ENCODE measurements at places on chromosomes 3 and 15.

- no peak for DNase-seq
Observed at GRCh38 chr3:47344971-47345370, 35.9 kb upstream of the PTPN23 start.

DNA sequence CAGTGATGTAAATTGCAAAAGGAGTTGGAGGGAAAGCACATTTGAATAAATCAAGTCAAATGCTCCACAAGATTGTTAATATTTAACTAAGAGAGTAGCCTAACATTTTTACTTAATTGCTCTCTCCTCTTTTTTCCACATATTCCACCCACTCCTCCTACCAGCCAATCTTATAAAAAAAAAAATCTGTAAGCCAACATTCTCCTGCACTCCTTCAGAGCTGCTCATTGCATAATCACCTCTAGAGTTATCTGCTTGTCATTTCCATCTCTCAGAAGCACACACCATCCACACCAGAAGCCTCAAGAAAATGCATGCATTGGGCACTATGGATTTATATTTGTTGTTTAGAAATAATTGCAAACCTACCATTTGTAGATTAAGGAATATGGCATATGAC is 64.1 kb downstream of the CADPS start:
- no peak for DNase-seq

DNA sequence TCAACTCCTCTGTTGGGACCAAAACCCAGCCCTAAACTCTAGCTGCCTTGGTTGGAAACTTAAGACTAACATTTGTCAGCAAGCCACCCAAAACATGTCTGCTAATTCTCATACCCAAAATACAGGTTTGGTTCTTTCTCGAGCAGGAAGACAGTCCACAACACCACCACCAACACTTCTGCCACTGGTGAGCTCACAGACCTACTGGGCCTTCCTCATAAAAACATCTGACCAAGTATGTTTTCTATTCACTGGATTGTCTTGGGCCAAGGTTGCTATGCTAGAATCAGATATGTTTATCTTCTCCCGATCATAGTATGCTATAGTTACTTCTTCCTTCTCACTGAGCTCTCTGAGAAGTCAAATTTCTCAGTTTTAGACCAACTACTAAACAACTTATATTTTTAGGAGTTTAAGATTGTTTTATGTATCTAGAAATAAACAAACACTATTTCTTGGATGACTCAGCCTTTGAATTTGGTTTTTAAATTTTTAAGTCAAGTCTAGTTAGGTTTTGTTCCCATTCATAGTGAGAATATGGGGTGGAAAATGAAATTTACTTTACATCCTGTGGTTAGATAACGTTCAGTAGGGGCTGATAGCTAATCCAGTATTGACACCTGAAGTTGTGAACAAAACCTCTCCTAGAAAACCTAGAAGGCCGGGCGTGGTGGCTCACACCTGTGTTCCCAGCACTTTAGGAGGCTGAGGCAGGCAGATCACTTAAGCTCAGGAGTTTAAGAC is 360.5 kb downstream of the RSL24D1 start:
- no peak for DNase-seq

DNA sequence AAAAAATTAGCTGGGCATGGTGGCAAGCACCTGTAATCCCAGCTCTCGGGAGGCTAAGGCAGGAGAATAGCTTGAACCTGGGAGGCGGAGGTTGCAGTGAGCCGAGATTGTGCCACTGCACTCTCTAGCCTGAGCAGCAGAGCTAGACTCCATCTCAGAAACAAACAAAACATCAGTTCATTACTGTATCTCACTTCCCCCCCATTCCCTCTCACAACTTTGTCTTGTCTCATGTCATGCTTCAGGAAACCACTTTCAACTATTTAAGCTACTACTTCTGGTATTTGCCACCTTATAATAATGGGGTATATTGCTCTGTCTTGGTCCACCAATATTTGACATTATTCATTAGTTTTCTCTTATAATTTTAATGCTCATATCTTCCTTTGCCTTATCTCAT is 26.2 kb downstream of the PIK3CA start:
- no peak for DNase-seq

DNA sequence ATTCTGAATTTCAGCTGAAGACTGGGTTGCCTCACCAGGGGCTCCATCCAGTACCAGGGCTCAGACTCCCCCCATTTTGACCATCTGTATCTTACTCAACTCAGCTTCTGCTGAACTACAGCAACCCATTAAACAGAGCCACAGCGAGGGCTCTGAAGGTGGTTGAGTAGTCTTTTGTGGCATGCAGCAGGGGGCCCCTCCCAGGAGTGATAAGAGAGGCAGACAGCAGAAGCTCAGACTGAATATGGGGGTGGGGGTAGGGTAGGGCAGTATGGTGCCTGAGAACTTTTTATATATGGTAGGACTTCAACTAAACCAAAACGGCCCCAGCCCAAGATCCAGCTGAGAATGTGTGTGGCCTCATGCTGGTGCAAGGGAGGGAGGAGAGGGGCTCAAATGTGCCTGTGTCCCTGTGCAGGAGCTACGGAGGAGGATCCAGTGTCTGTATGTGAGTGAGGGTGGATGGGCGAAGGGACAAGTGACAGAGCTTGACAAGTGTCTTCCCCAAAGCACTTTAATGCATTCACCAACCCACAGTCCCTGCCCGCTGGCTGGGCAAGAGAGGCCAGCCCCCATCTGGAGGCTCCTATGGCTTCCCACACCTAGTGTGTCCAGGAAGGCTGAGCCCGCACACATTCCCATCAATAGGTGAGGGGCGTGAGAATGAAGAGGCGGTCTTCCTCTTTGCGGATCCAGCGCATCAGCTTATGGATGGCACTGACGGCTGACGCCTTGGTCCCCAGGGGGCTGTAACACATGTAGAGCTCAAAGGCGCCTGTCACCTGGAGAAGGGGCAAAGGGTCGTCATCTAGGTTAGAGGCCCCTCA is 4.9 kb upstream of the MST1R start:
- DNase-seq = no peak

- DNase-seq = no peak
Observed at GRCh38 chr3:192958219-192958872, 40.7 kb upstream of the MB21D2 start.

DNA sequence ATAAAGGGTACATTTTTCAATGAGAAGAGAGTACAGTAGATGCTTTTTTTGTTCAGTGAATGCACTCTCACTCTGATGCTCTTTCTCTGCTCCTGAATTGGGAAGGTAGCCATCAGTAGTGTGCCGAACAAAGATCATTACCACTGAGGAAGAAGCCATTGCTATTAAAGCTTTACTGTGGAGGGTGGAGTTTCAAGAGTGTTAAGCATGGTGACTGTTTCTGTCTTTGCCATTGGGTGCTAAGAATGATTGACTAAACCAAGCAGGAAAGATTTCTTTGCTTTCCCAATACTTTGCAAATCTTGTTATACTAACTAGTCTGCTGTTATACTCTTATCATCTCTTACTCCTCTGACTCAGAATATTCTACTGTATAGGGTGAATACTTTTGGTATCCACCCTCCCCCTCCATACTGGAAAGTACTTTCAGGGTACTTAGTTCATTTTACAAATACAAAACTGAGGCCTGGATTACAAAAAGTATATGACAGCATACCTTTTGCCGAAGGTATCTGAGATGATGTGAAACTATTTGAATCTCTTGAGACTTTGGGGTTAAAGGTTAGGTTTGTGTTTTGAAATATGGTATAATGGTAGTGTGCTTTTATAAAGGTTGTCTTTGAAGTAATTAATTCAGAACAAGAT is 1.7 kb downstream of the RAB11A start:
- peak; percentile 19 for DNase-seq

DNA sequence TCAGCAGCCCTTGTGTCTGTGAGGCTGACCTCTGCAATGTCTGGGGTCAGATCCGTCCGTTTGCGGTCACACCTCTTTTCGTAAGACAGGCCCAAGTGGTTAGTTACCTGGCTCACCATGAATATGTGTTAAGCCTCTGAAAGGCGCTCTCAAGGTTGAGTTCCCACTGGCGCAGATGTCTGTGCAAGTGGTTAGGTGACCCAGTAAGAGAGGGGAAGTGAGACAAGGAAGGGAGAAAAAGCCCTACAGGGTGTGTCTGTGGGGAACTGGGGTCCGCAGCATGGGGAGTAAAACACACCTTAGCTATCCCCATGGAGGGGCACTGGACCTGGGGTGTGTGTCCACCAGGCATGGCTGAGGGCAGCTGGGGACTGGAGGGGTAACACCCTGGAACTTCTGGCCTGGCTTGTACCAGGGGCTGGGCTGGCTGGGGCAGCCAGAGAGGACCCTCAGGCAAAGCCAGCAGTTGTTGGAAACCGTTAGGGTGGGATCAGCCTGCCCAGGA is 391.6 kb upstream of the PROK2 start:
- DNase-seq = no peak

GRCh38 chr3:154799800-154800199 is 280.3 kb upstream of the MME start:
- no peak for DNase-seq

- no peak for DNase-seq
Observed at GRCh38 chr3:17399586-17399985, 342.8 kb downstream of the TBC1D5 start.

GRCh38 chr15:69557707-69558409 is 105.2 kb downstream of the RPLP1 start:
- DNase-seq = no peak

DNA sequence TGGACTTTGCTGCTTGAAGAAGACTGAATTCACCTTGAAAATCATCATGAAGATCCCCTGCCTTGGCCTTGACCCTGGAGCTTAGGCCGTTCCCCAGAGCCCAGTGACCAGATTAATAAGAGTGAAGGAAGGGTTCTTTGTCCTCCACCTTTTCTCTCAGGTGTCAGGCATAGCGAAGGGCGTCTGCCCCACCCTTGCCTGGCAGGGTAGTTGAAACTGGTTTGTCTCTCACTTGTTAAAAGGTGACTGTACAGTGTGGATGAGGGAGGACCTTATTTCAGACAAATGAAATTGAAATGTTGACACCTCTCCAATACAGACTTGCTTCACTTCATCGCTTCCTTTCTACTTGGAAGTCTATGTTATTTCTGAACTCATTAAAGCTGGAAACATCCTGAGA is 223.7 kb upstream of the BHLHE40 start:
- no peak for DNase-seq

DNA sequence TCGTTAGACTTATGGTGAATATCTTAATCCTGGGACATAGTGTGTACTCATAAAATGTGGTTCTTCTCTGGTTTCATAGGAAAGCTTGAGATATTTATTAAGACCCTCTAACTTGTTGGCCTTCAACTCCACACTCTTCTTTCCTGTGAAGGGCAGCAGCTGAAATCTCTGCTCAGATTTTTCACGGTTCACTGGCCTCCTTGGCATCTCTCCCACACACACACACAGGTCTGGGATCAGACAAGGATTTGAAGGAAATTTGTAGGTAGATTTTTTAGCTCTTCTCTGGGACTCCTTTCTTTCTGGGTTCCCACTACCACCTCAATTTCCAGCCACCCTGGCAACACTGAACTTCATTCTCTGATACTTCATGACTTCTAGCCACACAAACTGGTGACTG is 70.2 kb downstream of the MYRIP start:
- DNase-seq = no peak

DNA sequence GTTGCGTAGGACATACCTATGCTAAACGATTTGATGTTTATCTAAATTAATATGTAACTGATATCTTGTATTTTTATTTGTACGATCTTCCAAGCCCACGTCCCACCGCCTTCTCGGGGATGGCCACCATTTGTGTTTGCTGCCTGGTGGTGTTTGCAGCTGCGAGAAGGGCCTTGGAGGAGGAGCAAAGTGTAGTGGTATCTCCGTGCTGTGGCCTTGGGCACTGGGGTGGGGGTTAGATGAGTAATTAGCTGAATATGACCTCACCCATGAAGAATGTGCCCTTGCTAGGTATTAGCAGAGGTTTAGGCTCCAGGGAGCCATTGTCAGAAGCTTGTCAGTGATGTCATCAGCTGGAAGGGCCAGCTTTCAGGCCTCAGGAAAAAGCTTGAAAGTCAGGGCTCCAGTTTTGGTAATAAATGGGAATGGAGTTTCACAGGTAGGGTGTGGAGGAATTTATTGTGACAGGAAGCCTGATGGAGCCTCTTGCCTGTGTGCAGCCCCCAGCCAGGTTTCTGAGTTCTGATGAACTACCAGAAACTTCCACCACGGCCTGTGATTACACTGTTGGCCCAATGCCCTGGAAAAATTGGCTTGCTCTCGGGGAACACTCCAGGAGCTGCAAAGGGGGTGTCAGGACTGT is 41.0 kb downstream of the FLNB start:
- DNase-seq = no peak

- DNase-seq = no peak
Observed at GRCh38 chr15:32716915-32717425, 834 bp upstream of the GREM1 start.

DNA sequence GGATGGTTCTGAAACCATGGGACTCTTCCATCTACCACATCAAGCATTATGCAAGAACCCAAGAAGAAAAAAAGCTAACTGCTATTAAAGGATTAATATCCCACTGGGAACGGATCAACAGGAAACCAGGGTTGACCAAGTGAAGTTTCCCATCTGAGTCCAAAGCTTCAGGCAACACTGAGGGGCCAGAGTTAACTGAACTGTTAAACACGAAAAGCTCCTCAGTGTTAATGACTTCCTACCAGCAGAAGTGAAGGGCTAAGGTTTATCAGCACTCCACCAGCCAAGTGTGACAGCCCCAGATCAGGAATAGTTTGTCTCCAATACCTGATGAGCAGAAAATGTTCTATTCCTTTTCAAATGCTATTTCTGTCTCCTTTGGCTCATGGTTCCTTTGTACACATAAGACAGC is 36.7 kb downstream of the PTPN9 start:
- no peak for DNase-seq

DNA sequence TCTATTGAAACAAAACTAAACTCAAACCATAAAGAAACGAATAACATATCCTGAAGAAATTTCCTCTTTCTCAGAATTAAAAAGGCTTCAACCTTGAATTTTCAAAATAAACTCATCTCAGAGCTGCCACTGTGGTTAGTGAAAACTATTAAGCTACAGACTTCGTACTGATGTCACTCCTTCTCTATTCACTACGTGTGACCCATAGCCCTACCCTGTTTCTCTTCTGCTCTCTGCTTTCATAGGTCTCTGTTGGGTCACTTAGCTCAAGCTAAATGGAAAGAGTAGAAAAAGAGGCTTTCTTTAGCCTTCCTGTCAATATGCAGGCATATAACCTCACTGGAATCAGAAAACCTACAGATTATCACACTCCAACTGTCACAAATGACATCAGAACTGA is 126.6 kb upstream of the MME start:
- no peak for DNase-seq

- DNase-seq = no peak
Observed at GRCh38 chr3:31752305-31753049, 219.8 kb downstream of the STT3B start.

- DNase-seq = no peak
Observed at GRCh38 chr15:66595931-66596545, 30.2 kb upstream of the LCTL start.

- peak; percentile 5 for DNase-seq
Observed at GRCh38 chr3:173395412-173396181, 1.9 kb upstream of the NLGN1 start.

- peak; percentile 68 for DNase-seq
Observed at GRCh38 chr3:48273594-48274211, 32.8 kb downstream of the ZNF589 start.

GRCh38 chr3:164465172-164465571 is 613.1 kb downstream of the SI start:
- DNase-seq = no peak

Measured in CD4-positive, alpha-beta T cell treated with Interleukin-2 at 100 ng/mL for 4 hours (primary cell).